Esophagus muscularis mucosa (tissue), 4 donors: ENCODE measurements at places on chromosomes 6 and 20. TPM values are rescaled to one million over a fixed set of nuclear protein-coding genes. Genes with fewer than 3 reads are reported as not detected.

The CENPQ gene
- 5.6 TPM for total RNA-seq

The CGA gene
- total RNA-seq, result not detected

The TP53TG5 gene
- 0.17 TPM for total RNA-seq

The SLCO4A1 gene
- total RNA-seq, result 27.4 TPM

The FAXC gene
- total RNA-seq, result 44.7 TPM

The VGLL2 gene
- total RNA-seq, result not detected

The GHRH gene
- total RNA-seq, result not detected

The GPR63 gene
- total RNA-seq, result 0.83 TPM

The HM13 gene
- total RNA-seq, result 41.5 TPM

The AHI1 gene
- 16.3 TPM for total RNA-seq

The PNPLA1 gene
- total RNA-seq, result not detected

The TMEM74B gene
- 2.1 TPM for total RNA-seq

The SLC26A8 gene
- total RNA-seq, result under 0.01 TPM

The SLC25A27 gene
- 20.3 TPM for total RNA-seq

The OPRM1 gene
- total RNA-seq, result 1.2 TPM

The TMEM170B gene
- 5.4 TPM for total RNA-seq
